ENCODE measurements at places on chromosomes 4 and X. TPM values are rescaled to one million over a fixed set of nuclear protein-coding genes. Genes with fewer than 3 reads are reported as not detected.

DNA sequence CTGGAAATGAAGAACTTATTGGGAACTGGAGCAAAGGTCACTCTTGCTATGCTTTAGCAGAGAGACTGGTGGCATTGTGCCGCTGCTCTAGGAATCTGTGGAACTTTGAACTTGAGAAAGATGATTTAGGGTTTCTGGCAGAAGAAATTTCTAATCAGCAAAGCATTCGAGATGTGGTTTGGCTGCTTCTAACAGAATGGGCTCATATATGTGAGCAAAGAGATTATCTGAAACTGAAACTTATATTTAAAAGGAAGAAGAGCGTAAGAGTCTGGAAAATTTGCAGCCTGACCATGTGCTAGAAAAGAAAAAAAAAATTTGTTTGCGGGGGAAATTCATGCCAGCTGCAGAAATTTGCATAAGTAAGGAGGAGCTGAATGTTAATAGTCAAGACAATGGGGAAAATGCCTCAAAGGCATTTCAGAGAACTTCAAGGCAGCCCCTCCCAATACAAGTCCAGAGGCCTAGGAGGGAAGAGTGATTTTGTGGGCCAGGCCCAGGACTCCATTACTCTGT, 35.9 kb upstream of the PAPSS1 start:
- DNase-seq, result no peak

DNA sequence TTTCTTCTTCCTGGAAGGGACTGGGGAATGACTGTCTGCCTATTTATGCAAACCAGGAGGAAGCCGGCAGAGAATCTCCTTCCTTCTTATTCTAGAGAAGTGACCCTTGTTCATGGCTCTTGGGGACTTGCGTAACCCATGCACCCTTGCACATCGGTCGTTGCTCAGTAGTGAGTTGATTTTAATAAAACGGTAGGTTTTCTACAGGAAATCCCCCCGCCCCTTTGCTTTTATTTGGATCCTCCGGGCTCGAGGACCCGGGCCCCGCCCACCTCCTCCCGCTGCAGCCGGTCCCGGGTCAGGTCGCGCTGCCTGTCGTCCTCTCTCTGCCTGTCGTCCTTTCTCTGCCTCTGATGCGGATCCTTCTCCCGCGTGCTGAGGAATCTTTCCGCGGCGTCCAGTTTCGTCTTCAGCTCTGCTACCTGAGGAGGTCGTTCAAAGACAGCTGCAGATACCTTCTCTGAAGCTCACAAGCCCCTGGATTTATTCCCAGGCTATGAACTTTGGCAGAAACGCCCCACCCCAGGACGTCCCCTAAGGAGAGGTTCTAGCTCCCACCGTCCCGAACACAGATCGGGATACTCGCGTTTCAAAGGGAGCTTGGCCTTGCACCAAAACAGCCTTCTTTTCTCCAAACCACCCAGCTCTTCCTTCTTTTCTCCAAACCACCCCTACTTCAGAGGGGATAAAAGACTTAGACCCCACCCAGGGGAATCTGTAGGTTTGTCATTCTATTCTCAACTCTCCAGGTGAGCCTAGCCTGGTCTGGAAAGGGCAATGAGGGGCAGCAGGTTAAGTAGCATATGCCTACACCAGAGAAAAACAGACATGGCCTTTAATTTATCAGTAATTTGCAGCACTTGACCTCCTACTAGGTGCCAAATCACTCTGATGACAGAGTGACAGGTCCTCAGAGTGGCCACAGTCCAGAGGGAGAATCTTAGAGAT, 7.0 kb downstream of the TNIP3 start:
- DNase-seq, result peak; percentile 77

The DGAT2L6 gene
- not detected for total RNA-seq

DNA sequence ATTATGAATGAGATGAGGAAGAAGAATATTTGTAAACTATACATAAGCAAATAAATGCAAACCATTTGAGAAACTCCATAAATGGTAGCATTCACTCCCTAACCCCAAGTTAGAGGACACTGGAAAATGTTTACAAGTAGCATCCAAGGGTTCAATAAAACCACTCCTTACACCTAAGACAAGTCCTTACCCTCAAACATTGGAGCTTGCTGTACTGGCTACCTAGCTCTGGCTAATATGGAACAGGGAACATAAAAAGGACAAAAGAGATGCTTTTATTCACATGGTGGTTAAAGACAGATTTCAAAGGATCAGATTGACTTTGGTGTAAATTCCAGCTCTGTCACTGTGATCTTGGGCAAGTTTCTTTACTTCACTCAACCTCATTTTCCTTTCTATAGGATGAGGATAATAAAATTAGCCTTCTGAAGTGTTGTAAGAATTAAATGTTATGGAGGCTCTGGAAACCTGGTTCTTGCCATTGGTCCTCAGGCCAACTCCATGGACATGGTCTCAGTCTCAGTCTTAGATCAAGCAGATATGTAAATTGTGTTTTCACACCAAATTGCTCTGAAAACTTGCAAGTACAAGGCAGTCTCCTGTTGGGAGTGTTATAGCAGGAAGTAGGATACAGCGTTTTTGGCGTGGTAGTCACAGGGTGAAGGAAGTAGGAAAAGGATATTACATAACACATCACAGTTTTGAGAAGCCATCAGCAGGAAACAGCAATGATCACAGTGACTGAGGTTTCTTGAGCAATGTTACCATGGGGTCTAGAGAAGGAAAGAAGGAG, 3.3 kb downstream of the CXCL1 start:
- no peak for DNase-seq

DNA sequence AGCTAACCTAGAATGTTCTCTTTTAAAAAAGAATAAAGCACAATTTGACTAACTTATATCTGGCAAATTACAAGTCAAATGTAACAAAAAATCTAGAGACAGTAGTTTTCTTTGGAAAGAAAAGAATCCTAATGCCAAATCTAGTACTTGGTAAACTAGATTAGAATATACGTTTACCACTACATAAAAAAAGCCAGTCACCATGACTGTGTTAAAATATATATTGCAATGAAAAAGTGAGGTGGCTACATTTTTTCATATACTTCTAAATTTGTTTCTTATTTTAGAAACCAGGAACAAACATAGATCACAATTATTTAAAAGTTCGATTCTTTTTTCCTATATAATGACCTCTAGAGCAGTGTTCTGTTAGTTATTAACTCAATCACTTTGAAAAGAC, 29.6 kb upstream of the PPA2 start:
- no peak for DNase-seq

DNA sequence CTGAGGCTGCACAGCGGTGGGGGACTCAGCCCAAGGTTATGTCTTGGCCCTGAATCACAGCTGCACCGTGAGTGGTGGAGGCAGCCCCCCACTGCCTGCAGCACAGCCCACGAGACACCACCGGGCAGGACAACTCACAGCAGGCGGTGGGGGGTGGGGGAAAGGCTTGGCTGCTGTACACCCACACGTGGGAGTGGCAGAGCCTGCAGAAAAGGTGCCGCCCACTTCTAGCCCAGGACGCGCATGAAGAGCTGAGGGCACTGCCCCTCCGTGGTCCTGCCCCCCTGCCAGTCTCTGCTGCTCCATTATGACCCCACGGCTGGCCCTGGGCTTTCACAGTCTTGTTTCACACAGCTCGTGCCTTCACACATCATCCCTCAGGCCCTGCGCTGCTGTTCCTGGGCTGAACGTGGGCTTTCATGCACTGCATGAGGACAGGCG, 40.8 kb downstream of the FGFRL1 start:
- DNase-seq, result peak; percentile 1

DNA sequence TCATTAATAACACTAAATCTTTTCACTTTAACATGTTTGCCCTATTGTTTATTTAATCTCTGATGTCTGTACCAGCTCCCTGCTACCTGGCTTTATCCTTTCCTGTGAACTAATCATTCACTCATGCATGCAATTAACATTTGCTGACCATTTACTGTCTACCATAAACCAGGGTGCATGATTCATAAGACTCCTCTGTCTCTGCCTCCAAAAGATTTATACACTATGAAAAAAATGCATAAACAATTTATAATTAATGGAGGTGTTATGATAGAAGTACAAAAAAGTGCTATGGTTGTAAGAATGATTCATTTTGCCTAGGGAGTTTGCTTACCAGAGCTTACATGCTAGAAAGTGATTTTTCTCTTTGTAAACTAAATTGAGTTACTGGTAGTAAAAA, 24.5 kb upstream of the CPEB2 start:
- no peak for DNase-seq

- peak; percentile 15 for DNase-seq
Observed at GRCh38 chr4:135838889-135839288, 1637.3 kb upstream of the PABPC4L start.

The EFHC2 gene
- total RNA-seq, result 3.2 TPM

DNA sequence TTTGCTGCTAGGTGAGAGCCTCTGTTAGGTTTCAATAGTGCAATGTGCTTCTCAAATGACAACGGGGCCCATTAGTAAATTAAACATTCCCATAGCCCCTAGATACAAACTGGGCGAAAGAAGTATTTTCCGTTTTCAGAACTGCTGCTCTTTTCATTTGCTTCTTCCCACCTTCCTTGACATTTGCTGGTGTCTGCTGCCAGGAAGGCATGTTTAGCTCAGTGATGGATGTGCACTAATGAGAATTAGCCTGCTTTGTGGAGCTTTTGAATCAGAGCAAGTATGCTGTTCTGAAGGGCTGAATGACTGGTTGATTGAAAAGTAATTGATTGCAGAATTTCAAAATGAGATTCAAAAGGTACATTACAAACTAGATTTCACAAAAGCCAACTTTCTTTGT, 57.0 kb downstream of the SHROOM3 start:
- peak; percentile 29 for DNase-seq

DNA sequence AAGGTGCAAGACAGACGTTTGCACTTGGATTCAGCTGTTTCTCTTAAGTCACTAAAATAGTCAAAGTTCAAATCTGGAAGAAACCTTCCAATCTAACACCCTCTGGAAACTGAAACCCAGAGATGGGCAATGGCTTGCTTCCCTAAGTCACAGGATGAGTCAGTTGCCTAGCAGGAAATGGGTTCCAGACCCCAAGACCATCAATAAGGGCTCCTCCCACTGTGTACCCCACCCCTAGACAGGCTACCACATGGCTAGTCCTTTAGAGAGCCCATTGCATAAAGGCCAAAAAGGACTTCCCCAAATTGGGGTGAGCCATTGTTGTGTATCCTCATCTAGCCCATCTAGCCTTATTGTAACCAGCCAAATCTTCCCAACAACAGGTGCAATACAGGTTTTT, 216.2 kb downstream of the HS6ST2 start:
- no peak for DNase-seq

The SORBS2 gene
- 15.7 TPM for total RNA-seq

DNA sequence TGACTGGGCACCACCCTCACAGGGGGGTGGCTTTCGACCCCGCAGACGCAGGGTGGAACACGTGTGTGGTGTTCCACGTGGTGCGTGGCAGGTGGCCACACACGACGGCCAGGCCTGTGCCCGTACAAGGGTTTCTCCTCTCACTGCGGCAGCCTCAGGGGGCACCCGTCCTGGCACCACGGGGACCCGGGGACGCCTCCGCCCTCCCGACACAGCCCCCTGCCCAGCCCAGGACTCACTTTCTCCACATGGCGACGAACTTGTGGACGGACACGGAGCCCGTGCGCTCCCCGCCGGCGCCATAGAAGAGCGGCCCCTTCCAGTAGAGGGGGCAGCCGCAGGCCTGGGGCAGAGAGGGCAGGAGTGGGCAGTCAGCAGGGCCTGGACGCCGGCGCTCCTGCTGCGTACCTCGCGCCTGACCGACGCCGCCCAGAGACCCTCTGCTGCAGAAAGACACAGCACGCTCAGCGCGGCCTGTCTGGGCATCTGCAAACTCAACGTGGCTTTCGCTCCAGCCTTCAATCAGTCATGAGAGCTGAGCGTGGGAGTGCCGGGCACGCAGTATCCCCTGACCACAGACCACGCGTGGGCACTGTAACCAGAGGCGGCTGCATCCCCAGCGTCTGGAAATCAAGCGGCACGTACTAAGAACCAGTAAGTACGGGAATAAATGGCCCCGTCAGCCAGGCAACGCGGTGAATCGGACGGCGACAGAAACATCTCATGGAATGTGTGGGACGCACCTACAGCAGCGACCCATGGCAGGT, 28.9 kb upstream of the GTPBP6 start:
- no peak for DNase-seq

Data from neural progenitor cell (in vitro differentiated cells).